ENCODE measurements at places on chromosomes 7 and 10.

GRCh38 chr10:58173391-58173790 lies 94.3 kb downstream of the IPMK start:
- no peak for DNase-seq

DNA sequence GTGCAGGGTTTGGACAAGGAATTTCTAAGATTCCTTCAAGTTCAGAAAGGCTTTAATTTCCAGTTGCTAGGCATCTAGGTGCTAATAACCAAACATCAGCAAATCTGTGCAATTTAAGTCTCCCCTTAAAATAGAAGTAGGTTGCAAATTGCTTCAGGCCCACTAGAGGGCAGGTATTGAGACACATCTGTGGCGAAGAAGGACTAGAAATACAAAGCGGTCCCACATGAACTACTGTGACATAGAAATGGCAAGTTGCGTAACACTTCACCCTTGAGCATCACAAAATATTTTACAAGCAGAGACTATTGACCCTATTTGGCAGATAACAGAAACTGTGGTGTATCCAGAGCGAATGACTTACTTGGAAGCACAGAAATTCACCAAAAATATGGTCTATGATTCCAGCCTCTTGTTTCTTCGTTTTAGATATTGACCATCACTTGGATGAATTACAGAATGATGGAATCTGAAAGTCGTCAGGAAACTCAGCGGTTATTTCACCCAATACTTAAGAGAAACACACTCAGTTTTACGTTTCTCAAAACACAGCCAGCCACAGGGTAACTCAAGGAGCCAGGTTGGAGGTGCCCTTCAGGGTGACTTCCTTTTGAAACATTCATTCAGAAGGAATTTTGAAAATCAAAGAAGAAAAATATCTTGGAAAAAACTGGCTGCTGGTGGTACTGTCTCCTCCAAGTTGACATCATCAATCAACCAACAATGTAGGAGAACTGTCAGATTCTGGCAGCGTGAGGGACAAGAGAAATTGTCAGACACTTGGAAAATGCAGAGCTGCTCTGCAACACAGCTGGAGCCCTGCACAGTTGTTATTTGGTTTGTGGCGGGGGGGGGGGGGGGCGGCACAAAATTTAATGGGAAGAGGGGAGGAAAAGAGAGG lies 256.3 kb upstream of the MINDY3 start:
- DNase-seq, result no peak

GRCh38 chr10:93225938-93226337 lies 152.2 kb downstream of the CYP26A1 start:
- DNase-seq, result no peak

GRCh38 chr10:33754052-33754451 lies 419.6 kb upstream of the NRP1 start:
- no peak for DNase-seq

- DNase-seq, result no peak
These were observed 405.2 kb upstream of the AUTS2 start for GRCh38 chr7:69193061-69193460.

- DNase-seq, result no peak
These were observed 94.4 kb downstream of the MALRD1 start for GRCh38 chr10:19142967-19143366.

GRCh38 chr7:45435846-45436245 lies 138.3 kb upstream of the ADCY1 start:
- no peak for DNase-seq

DNA sequence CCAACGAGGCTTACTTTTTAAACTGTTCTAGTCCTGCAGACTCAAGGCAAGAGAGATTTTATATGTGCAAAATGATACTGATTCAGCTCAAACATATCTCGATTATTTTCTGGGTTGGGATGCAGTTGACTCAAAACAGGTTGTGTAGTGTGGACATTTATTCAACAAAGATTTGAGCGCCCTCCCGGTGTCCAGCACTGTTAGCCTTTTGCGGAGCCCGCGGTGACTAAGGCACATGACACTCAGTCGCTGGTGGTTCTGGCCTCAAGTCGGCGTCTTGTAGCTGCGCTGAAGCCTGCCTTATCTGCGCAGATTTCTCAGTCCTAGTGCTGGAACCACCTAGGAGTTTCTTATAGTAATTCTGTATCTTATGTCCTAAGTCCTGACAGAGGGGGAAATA lies 938 bp upstream of the CADPS2 start:
- no peak for DNase-seq

GRCh38 chr10:85786401-85786899 lies 580.1 kb downstream of the GRID1 start:
- DNase-seq, result no peak

DNA sequence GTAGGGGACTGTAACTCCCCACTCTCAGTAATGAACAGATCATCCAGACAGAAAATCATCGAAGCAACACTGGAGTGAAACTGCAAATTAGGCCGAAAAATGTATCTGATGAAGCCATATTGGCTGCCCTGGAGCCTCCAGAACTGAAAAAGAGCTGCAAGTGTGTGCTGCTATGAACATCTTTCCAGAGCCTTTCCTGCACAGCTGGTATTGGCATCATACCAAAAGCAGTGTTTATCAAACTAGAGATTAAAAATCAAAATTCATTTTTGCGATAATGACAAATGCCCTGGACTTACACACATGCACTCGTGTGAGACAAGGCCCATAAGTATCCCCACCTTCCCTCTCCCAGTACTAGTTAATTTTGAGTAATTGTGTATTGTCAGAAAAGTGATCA lies 6.8 kb upstream of the CLDN12 start:
- no peak for DNase-seq

- no peak for DNase-seq
These were observed 80.9 kb downstream of the NT5C2 start for GRCh38 chr10:103111918-103112877.

- DNase-seq, result no peak
These were observed 74.0 kb upstream of the TRIL start for GRCh38 chr7:29032146-29032545.

DNA sequence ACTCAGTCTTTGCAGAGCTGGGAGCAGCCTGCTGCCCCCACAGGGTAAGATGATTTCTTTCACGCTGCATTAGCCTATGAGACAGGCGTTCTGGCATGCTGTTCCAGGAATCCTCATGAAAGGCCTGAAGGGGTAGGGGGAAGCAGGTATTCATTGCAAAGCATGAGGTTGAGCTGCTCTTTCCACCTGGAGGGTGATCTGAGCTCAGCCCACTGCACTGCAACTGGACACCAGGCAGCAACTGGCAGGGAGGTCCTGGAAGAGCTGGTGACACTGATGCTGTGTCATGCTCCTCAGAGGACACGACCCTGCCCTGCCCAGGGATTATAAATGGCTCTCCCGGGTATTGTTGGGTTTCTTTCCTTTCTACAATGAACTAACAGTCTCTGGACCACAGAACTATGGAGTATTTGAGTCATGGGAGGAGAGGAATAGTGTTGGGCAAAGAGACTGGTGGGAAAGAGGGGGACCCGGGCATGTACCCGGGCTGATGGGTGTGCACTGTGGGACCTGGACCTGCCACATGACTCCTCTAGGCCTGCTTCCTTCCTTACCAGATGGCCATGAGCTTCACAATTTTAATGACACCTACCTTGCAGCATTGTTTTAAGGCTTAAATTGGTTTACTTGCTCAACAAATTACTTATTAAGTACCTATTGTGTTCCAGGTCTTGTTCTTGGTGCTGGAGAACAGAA lies 24.3 kb downstream of the SLC25A28 start:
- no peak for DNase-seq

DNA sequence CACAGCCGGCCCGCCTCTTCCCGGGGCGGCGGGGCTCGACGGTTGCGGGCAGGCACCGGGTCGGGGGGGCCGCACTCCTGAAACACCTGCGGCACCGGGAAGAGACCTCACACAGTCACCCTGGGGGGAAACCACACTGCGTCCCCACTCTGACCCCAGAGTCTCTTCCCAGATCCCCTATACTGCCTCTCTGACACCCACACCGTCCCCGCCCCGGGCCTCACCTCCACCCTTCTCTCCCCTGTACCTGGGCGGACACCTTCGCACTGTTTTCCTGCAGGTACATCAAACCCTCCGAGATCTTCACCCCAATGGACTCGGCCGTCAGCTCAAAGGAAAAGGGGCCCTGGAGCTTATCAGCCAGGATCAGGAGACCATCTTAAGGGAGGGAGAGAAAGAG lies 3.4 kb upstream of the GAL3ST4 start:
- no peak for DNase-seq

DNA sequence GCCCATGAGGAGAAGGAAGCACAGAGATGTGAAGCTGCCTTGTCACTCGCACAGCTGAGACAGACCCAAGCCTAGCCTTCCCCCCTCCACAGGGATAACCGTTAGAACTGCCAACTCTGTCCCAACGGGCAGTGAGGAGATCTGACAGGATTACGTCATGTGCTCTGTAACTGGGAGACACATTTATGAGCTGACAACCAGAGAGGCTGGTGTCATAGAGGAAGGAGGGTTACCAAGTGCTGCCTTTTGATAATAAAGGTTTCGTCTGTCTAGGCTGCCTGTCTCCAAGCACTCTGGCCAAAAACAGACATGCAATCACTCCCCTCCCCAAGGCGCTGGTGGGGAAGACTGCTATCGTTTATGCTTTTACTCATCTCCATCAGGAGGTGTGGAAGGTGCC lies 165.9 kb downstream of the PLXNA4 start:
- no peak for DNase-seq

GRCh38 chr7:149690688-149691446 lies 82.5 kb downstream of the ZNF467 start:
- no peak for DNase-seq

DNA sequence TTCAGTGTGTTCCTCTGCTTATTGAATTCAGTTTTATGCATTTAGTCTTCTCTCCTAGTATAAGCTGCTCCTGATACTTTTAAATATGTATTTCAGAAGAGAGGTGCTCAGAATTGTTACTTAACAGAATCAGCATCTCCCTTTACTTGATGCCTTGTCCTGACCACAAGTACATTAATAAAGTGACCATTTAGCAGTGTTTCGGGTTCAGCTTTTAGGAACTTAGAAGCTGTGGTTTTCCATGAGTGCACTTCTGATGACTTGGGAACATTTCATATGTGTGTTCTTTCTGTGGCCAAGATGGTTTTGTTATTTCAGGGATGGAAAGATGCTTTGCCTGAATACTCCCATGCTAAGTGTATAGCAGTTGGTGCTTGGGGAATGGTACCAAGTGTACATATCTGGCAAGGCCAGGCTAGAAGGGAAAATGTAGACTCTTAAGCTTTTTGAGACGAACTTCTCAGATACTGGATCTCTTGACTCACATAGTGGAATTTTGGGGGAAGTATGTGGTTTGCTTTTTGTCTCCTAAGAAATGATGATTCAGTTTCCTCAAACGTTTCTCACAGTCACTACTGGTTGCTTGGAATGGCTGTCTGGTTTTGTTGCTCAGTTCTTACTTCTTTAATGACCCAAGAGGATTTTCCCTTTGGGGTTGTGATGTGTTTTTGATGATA lies 17.2 kb downstream of the SGPL1 start:
- DNase-seq, result no peak

GRCh38 chr10:108894402-108895301 lies 1028.7 kb downstream of the XPNPEP1 start:
- no peak for DNase-seq

DNA sequence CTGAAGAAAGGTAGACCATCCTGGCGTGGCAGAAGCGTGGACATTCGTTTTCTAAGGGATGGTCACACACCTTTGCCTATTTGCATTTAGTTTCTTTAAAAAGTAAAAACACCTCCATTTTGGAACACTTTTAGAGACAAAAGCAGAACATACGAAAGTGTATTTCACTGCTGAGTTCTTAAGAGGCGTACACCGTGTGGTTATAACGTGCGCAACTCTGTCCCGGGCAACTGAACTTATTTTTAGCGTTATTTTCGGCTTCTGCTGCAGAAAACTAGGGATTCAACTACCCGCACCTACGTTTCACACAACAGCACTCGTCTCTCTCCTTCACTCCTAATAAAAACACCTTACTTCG lies 557 bp upstream of the LSM8 start:
- DNase-seq, result no peak

- no peak for DNase-seq
These were observed 128.2 kb downstream of the PRKAG2 start for GRCh38 chr7:151748733-151749132.

GRCh38 chr7:602341-603141 lies 82.9 kb upstream of the PDGFA start:
- no peak for DNase-seq

DNA sequence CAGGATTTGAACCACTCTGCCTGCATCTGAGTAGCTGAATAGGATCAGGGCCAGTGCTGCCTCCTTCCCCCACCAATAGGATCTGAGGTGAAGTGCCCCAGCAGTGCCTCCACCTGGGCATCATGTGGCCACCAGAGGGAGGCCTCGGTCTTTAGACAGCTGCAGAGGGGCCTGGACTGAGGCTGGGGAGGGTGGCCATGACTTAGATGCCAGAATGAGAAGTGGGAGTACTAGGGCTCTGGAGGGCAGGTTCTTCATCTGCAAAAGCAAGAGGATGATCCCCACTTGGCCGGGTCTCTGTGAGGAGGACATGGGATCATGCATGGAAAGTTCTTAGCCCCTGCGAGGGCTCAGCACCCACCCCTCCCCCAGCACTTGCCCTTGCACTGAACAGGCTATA lies 56.9 kb downstream of the NEUROG3 start:
- DNase-seq, result no peak

DNA sequence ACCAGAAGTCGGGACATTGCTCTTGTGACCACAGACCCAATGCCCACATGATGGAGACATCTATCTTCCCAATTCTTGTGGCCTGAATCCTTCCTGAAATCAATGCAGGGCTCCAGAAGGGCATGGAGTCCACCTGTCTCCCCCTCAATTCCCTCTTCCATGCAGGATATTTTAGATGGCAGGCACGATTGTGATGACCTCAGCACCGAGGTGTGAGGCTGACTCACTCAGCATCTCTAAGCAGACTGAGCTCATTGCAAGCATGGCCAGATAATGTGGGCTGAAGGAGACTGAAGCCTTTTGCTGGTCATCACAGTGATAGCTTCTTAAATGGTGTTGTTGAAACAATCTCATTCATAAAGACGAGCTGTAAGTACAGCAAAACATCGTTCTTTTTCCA lies 374.9 kb upstream of the PODXL start:
- no peak for DNase-seq

DNA sequence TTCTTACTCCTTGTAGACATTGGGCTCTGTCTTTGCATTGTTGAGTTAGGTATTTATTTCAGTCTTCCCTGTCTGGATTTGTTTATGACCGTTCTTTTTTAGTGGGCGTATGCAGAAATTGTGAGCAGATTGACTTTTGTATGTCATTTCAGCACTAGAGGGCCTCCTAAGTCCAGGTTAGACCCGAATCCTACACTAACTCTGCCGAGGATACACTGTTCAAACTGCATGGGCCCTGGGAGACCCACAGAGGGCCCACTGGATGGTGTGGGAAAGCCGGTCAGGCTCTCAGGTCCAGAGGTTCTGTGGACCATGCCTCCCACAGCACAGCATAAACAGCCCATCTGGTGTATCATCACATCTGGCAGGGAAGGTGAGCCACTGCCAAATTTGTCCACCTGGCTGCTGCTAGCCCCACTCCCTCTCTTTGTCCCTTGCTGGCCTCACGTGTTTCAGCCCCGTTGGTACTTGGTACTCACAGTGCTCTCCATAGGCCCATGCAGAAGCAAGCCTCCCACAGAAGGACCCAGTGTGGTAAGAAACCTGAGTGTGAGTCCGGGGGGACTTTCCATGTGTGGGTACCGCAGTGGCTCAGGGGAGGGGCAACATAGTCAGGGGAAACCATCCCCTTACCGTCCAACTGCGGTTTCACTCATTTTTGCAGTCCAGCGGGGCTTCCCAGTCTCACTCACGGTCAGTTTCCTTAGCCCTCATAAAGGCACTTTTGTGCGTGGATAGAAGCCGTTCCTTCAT lies 112.8 kb downstream of the APBB1IP start:
- DNase-seq, result no peak

- DNase-seq, result no peak
These were observed 167.3 kb upstream of the KLF14 start for GRCh38 chr7:130901209-130901783.

GRCh38 chr7:135441791-135442190 lies 68.1 kb downstream of the CNOT4 start:
- DNase-seq, result no peak
